ENCODE measurements at places on chromosomes 11 and 22.

- no peaks in the 10 kb centered on the region for H3K36me3 ChIP-seq
- peaks cover 49% of the 10 kb centered on the region for H3K4me1 ChIP-seq
- no peak overlapping the region for H3K27ac ChIP-seq
- no peak overlapping the region for H3K4me3 ChIP-seq
These were observed 63.3 kb downstream of the ADAMTS15 start for GRCh38 chr11:130511765-130512164.

GRCh38 chr11:118056806-118057205 lies 20.1 kb upstream of the TMPRSS4 start:
- H3K36me3 ChIP-seq = no peaks in the 10 kb centered on the region
- DNase-seq = no peak
- H3K4me1 ChIP-seq = no peaks in the 10 kb centered on the region
- H3K4me3 ChIP-seq = no peak overlapping the region
- H3K27me3 ChIP-seq = no peaks in the 10 kb centered on the region

DNA sequence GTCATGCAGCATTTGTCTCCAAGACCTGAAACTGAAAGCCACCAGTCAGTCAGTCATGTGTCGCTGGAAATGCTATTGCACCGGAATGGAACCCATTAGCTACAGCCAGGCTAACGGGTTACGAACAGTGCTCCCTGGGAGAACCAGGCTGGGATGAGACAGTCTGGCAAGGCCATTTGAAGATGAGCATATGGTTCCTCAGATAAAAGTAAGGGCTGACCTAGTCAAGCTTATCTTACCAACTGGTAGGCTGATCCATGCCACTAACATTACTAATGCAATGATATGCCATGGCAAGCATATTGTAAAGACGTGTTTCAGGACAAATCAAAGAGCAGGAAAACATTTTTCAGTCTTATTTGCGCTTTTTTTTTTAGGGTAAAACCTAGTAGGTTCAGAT lies 28.4 kb downstream of the NAP1L4 start:
- H3K36me3 ChIP-seq = peaks cover 38% of the 10 kb centered on the region
- H3K27ac ChIP-seq = no peak overlapping the region
- DNase-seq = no peak
- no peaks in the 10 kb centered on the region for H3K4me1 ChIP-seq

DNA sequence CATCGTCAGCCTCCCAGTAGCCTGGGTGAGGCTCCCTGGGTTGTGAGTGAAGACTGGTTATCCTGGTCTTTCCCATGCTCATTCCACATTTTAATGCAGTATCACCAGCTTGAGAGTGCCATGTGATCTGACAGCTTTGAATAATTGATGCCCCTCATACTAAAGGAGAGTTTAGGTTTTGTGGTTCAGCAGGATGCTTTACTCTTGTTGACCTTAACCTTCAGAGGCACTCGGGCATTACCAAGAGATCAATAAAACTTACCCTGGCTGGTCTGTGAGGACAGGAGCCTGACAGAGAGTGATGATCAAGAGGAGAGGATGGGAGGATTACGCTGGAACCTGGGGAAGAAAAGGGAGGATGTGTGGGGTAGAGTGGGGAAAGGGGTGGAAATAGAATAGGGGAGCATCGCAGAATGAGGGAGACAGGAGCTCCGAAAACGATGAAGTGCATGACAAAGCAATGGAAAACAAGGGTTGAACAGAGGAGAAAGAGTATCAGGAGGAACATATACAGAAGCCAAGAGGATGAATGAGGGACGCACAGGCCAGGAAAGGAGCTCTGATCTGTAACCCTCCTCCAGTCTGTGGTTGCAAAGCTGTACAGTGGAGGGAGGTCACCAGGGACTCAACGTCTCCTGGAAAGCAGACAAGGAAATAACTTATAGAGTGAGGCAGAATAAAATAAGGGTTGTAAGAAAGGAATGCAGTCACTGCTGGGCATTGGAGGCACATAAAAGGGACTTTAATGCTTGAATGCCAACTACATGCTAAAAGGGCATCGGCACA lies 594.5 kb downstream of the NTM start:
- no peak overlapping the region for H3K4me3 ChIP-seq
- H3K27ac ChIP-seq = no peak overlapping the region
- no peaks in the 10 kb centered on the region for H3K27me3 ChIP-seq
- no peak for DNase-seq

DNA sequence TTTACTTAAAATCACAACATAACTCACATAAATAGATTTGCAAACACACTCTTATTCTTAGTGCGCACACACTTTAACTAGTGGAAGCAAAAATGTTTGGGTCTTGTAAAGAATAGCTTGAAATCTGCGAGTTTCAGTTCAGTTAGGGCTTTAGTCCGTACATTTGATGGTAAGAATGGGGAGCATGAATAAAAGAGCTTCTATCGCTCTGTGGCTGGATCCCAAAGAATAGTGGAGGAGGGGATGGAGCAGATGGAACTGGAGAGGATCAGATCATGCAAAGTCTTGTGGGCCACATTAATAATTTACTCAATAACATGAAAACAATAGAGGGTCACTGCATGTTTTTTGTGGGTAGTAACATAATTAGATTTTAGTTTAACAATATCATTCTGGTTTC lies 44.3 kb downstream of the DNHD1 start:
- H3K27ac ChIP-seq = no peak overlapping the region
- peaks cover 11% of the 10 kb centered on the region for H3K36me3 ChIP-seq
- H3K4me1 ChIP-seq = no peaks in the 10 kb centered on the region
- no peak for DNase-seq
- H3K27me3 ChIP-seq = no peaks in the 10 kb centered on the region

DNA sequence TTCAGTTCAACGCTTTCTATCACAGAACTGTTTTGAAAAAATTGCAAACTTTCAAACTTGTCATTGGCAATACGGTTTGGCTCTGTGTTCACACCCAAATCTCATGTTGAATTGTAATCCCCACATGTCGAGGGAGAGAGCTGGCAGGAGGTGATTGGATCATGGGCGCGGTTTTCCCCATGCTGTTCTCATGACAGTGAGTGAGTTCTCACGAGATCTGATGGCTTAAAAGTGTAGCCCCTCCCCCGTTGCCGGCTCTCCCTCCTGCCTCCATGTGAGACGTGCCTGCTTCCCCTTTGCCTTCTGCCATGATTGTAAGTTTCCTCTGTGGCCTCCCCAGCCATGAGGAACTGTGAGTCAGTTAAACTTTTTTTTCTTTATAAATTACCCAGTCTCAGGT lies 1144.0 kb downstream of the BRD1 start:
- no peaks in the 10 kb centered on the region for H3K27me3 ChIP-seq
- no peak overlapping the region for H3K27ac ChIP-seq
- DNase-seq = no peak
- no peaks in the 10 kb centered on the region for H3K4me1 ChIP-seq

GRCh38 chr11:77332259-77332658 lies 30.8 kb upstream of the GDPD4 start:
- no peaks in the 10 kb centered on the region for H3K4me1 ChIP-seq
- no peak overlapping the region for H3K4me3 ChIP-seq
- peaks cover 10% of the 10 kb centered on the region for H3K36me3 ChIP-seq
- no peak overlapping the region for H3K27ac ChIP-seq
- DNase-seq = no peak

GRCh38 chr11:69003301-69003865 lies 9.7 kb downstream of the MRGPRF start:
- DNase-seq = no peak
- H3K27ac ChIP-seq = peak overlapping the region; percentile 93
- peaks cover 55% of the 10 kb centered on the region for H3K36me3 ChIP-seq
- no peak overlapping the region for H3K4me3 ChIP-seq
- H3K4me1 ChIP-seq = peaks cover 88% of the 10 kb centered on the region

DNA sequence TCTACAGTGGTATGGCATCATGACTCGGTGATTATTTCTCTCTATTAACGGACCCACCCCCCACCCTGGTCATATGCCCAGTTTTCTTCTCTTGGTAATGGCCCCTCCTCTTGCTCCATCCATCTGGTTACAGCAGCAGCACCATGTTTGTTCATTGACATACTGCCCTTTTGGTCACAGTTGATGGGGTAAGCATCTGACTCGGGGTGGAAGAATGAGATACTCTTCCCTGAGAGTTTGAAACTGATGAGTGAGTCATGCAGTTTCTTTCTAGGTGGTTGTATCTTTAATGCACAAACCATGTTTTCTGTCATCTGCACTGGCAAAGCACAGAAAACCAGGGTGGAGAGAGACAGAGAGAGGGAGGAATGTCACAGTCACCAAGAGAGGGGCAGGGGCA lies 126.0 kb downstream of the SYN3 start:
- no peaks in the 10 kb centered on the region for H3K27me3 ChIP-seq
- no peaks in the 10 kb centered on the region for H3K4me1 ChIP-seq
- H3K27ac ChIP-seq = no peak overlapping the region
- no peak overlapping the region for H3K4me3 ChIP-seq
- no peaks in the 10 kb centered on the region for H3K36me3 ChIP-seq
- DNase-seq = no peak

- H3K27ac ChIP-seq = peak overlapping the region; percentile 51
- H3K36me3 ChIP-seq = no peaks in the 10 kb centered on the region
- no peak for DNase-seq
- peaks cover 18% of the 10 kb centered on the region for H3K4me1 ChIP-seq
- no peak overlapping the region for H3K4me3 ChIP-seq
- H3K27me3 ChIP-seq = no peaks in the 10 kb centered on the region
These were observed 53.9 kb upstream of the RCE1 start for GRCh38 chr11:66789097-66789890.

- H3K27me3 ChIP-seq = no peaks in the 10 kb centered on the region
- H3K4me3 ChIP-seq = no peak overlapping the region
- no peaks in the 10 kb centered on the region for H3K4me1 ChIP-seq
- no peak for DNase-seq
- no peak overlapping the region for H3K27ac ChIP-seq
These were observed 18.2 kb downstream of the INCENP start for GRCh38 chr11:62142043-62142375.

DNA sequence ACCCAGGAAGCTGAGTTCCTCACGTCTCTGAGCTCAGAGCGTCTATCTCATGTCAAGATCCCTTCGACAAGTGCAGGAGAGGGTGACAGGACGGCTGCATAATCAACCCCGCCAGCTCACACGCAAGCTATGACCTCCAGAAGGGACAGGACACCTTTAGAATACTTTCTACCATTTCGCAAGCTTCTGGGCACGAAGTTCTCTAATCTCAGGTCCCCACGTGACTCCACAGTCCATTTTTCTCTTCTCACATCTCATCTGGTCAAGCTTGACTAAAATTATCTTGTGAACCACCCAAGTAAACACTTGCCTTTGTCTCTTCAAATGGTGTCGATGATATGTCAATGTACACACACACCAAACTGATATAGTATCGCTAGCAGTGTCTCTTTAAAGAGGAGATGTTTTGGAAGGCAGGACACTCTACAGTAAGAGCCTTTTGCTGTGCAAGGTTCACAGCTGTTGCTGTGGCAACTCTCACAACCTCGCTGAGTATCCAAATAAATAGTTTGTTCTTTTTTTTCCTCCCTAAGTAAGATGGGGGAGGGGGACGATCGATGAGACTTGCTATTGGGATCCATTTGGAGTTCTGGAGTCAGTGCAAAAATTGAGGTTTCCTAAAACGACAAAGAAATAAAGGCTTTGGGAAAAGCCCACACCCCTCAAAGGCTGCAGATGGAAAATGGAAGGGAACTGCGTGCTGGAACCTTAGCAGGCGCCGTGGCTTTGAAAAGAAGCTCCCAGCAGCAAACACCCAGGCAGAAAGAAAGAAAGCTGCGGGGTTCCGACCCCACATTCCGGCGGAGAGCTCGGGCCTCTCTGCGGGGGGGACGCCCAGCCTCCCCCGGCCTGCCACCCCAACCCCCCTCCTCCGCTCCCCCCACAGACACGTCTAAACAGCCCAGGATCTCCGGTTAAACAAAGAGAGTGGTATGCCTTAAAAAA lies 215.4 kb upstream of the UBASH3B start:
- no peak for DNase-seq
- no peaks in the 10 kb centered on the region for H3K36me3 ChIP-seq
- peak overlapping the region; percentile 42 for H3K27ac ChIP-seq
- peak overlapping the region; percentile 77 for H3K4me3 ChIP-seq
- no peaks in the 10 kb centered on the region for H3K27me3 ChIP-seq
- peaks cover 34% of the 10 kb centered on the region for H3K4me1 ChIP-seq

Data from thoracic aorta (tissue), 2 donors.